ENCODE measurements at places on chromosomes 2 and 18.

- no peak for DNase-seq
Measured at GRCh38 chr2:99651930-99652670, 162.3 kb upstream of the REV1 start.

DNA sequence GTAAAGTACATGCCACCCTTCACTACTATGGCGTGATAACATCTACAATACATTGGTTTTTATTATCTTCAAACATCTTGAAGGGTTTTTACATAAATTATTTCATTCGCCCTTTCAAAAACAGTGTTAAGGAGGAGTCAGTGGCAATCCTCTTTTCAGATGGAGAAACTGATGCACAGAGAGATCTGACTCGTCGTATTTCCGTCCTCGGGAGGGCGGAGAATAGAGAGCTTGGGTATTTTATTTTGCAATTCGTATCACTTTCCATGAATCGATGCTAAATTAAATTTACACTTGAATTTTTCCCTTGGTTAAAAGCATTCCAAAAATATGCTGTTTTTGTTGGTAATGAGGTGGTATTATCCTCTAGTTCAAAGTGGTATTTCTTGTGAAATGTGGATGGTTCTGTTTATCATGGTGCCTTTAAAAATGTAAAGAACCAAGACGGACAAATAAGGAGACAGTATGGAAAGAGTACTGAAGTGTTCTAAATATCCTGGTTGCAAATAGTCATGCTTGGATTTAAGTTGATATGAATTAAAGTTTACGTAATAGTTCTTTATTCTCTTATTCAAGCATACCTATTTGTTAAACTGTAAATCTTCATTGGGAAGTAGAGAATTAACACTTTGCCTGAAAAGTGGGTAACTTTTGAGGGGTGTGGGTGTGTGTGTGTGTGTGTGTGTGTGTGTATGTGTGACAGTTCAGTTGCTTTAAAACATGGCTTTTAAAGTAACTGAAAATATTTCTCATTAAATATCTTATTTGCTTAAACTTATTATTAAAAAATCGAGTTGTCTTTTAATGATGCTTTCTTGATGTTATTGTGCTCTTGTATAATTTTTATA is 5.6 kb downstream of the PHLPP1 start:
- DNase-seq: no peak

DNA sequence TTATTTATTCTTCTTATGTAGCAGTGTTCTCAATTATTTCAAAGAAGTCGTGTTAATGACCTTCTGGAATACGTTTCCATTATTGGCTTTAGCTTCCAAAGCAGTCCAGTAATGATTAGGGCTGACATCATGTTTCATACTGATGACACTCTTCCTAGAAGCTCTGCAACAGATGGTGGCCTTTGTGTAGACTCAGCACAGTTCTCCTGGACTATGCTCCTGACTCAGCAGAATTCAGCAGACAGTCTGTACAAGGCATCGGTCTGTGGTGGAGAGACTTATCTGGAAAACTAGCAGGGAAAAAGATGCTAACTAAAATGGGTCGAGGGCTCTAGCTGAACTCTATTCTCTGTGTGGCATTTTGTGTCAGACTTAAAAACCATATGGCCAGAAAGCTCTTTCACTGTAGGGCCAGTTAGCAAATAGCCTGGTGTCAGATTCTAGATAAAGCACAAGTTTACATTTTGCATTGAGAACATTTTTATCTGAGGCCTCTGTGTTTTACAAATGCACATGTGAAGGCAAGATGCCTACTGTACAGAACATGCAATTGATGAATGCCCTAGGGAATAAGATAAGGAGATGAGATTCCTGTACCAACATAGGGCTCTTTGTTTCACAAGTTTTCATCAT is 35.1 kb downstream of the GULP1 start:
- DNase-seq: no peak

GRCh38 chr2:224072541-224073188 is 33.6 kb upstream of the SERPINE2 start:
- no peak for DNase-seq

- DNase-seq: no peak
Measured at GRCh38 chr2:30237239-30237965, 6.1 kb downstream of the LBH start.

DNA sequence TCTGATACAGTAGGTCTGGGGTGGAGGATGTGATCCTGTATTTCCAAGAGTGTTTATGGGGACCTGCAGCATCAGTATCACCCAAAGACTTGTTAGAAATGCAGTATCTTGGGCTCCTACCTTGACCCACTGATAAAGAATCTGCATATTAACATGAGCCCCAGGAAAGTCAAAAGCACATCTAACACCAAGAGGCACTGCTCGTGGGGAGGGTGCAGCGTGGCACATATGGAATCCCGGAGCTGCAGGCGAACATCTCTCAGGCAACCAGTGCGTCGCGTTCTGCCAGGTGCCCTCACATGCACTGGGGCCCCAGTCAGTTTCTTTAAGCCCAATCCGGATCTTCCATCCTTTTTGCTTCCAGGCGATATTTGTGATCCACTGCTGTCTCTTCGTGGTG is 41.3 kb upstream of the ASB18 start:
- no peak for DNase-seq

- DNase-seq: no peak
Measured at GRCh38 chr2:225140723-225141122, 98.5 kb upstream of the DOCK10 start.
